ENCODE measurements at places on chromosomes 1 and 21. TPM values are rescaled to one million over a fixed set of nuclear protein-coding genes. Genes with fewer than 3 reads are reported as not detected.

GRCh38 chr1:113615425-113615824, 143.9 kb downstream of the PHTF1 start:
- H3K27ac ChIP-seq = no peak overlapping the region
- peaks cover 6% of the 10 kb centered on the region for H3K4me1 ChIP-seq
- no peak for DNase-seq
- H3K36me3 ChIP-seq = no peaks in the 10 kb centered on the region
- H3K27me3 ChIP-seq = peaks cover 1% of the 10 kb centered on the region

Gene DIRAS3
- 0.21 TPM for total RNA-seq

DNA sequence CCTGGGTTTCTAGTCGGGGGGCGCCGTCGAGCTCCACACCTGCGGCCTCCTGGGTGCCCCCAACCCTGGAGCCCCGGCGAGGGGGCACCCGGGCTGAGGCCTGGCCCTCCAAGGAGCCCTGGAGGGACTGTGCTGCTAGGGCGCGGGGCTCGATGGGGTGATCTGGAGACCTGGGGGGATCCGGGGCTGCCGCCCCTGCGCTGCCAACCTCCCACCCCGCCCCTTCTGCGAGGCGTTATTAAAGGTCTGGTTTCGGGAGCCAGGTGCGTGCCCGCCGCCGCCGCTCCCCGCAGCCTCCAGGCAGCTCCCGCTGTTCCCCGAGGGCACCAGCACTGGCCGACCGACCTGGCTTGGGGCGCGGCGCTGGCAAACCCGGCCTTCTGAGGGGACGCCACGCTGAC, 746 bp upstream of the POFUT2 start:
- DNase-seq = no peak
- H3K4me1 ChIP-seq = peaks cover 6% of the 10 kb centered on the region
- H3K27me3 ChIP-seq = no peaks in the 10 kb centered on the region

GRCh38 chr1:166924823-166925541, 48.9 kb upstream of the TADA1 start:
- no peaks in the 10 kb centered on the region for H3K4me1 ChIP-seq
- H3K4me3 ChIP-seq = no peak overlapping the region
- no peak overlapping the region for H3K27ac ChIP-seq
- peaks cover 21% of the 10 kb centered on the region for H3K27me3 ChIP-seq
- no peak for DNase-seq

DNA sequence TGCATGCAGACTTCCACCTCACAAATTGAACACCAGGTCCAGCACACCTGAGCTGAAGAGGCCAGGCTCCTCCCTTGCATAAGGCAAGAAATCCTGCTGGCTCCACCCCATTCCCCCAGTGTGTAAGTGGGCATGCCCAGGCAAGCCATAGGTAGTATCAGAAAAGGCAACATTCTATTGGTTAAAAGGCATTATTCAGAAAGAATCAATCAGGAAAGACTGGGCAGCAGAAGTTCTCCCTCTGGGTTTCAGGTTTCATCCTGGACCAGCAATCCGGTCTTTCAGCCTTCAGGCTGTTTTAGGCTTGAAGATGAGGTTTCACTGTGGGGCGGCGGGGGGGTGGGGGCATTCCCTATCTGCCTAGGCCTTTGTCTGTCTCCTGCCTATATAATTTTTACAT, 42.0 kb upstream of the LHX8 start:
- no peaks in the 10 kb centered on the region for H3K27me3 ChIP-seq
- no peak overlapping the region for H3K27ac ChIP-seq
- H3K36me3 ChIP-seq = no peaks in the 10 kb centered on the region
- H3K4me3 ChIP-seq = no peak overlapping the region

Gene C2CD4D
- 1.3 TPM for total RNA-seq

DNA sequence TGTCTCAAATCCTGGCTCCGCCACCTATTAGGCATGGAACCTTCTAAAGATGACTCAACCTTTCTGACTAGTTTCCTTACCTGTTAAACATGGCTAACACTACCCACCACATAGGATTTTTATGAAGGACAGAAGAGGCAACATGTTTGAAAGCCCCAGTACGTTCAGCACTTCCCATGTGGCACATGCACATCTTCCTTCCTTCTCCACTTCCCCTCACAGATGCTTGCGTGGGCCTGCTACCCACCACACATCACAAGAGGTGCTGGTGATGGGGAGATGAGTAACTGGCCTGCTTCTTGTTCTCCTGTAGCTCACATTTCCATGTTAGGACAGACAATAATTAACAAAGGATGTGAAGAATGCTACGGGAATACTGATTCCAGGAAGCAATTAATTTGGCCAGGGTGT, 7.1 kb downstream of the ZBTB21 start:
- H3K27me3 ChIP-seq = no peaks in the 10 kb centered on the region
- no peak for DNase-seq
- peak overlapping the region; percentile 88 for H3K27ac ChIP-seq

GRCh38 chr1:246790364-246790763, 66.2 kb downstream of the SCCPDH start:
- H3K27me3 ChIP-seq = peaks cover 5% of the 10 kb centered on the region
- no peaks in the 10 kb centered on the region for H3K4me1 ChIP-seq
- H3K4me3 ChIP-seq = no peak overlapping the region
- H3K36me3 ChIP-seq = no peaks in the 10 kb centered on the region
- no peak overlapping the region for H3K27ac ChIP-seq

All from activated T-helper 2 cell treated with anti-CD3 and anti-CD28 coated beads, Interferon-gamma antibody, Interleukin-2, Interleukin-4, amounts not matched to agents 10 μg/mL and 5 μg/mL and 100 μg/mL, durations not matched to agents 14 hours and 24 hours and 36 hours (primary cell).